Gastroesophageal sphincter (tissue), 4 donors: ENCODE measurements at places on chromosomes 5 and 9. TPM values are rescaled to one million over a fixed set of nuclear protein-coding genes. Genes with fewer than 3 reads are reported as not detected.

SPATA31E1 gene
- total RNA-seq = not detected

DNA sequence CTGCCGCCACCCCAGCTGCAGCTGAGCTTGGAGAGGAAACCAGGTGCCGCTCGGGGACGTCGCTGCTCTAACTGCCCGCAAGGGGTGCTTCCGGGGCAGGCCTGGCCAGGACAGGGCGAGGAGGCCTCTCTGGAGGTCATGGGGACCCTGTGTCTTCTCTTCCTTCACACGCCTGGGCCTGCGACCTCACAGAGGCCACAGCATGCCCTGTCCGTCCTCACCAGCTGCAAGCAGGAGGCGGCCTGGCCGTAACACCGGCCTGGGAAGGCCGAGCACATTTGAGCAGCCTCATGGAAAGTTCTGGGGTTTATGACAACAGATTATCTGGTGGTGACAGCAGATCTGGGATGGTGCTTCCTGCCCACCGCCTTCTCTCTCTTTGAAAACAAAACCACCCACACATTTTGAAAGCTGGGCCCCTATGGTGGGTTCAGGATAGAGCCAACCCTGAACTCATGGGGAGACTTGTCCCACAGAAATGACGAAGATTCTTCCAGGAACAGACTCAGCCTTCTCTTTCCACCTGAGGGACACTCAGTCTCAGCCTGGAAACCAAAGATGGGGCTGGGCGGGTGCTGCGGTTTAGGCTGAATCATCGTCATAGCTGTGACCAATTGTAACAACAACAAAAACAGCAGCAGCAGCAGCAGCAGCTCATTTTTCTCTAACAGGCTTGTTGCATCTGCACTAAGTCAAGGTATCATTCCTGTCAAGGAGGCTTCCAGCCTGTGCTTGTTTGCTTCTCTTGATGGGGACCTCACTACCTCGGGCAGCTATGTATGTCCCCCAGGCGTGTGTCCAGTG, 99.6 kb upstream of the RAPGEF1 start:
- no peak for ATAC-seq

DNA sequence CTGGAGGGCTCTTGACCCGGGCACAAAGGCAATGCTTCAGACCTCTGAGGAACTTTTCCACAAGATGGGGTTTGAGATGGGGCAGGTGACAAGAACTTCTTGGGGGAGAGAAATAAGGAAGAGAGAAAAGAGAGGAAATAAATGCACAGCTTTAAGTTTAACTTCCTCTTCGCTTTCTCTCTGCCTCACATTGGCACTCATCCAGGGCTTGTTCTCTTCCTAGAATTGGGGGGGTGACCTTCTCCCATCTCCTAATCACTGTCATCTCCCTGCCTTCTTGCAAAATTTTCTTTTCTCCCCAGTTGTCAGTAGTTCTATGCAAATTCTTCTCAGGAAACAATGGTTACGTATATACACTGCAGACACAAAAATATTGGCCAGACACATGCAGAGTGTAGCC, 19.1 kb upstream of the ADCY2 start:
- ATAC-seq = peak; percentile 19

DNA sequence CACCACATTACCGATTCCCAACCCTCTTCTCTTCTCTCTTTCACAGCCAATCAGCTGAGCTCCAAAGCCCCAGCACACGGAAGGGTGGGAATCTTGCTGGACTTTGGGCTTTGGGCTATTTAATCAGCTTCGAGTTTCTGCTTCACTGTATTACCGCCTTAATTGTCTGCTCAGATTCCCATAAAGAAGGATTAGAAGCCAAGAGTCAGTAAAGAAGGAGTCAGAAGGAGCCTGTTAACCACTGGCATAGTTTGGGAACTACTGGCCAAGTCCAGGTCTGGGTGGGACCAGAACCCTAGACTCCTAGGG, 4.4 kb downstream of the SPRY4 start:
- ATAC-seq = no peak

SNCB gene
- not detected for total RNA-seq

DEPDC1B gene
- 0.69 TPM for total RNA-seq

- no peak for ATAC-seq
Observed at GRCh38 chr5:176427971-176428370, 11.6 kb upstream of the CLTB start.

DNA sequence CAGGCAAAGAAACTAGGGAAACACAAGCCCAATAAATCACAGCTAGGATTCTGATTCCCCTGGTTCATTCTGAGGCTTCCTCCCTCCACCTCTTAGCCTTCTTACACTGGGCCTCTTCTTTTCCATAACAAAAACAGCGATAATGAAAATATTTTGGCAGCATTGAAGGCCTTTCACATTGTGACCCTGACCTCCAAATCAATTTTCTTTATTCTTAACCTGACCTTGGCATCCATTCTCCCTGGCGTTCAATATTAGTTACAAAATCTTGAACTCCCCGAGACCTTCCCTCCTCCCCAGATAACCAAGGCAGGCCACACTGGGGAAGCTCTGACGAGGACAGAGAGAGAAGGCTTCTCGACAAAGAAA, 399.9 kb downstream of the ZSWIM6 start:
- peak; percentile 13 for ATAC-seq

DNA sequence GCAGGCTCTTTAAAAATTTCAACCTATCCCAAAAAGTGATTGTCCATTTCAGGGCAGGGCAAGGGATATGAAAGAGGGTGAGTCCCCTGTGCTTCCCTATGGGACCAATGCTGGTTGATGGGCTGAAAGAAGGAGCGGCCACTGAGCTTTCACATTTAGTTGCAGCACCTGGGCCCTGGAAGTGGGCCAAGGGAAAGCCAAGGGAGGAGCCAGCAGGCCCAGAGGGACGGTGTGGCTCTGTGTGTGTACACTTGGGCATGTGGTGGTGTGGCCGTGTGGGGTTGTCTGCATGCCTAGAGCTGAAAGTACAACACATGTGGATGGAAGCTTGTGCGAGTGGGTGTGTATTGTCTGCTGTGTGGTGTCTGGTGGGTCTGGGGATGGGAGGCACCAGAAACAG, 14.0 kb upstream of the PSMD5 start:
- ATAC-seq = no peak

DNA sequence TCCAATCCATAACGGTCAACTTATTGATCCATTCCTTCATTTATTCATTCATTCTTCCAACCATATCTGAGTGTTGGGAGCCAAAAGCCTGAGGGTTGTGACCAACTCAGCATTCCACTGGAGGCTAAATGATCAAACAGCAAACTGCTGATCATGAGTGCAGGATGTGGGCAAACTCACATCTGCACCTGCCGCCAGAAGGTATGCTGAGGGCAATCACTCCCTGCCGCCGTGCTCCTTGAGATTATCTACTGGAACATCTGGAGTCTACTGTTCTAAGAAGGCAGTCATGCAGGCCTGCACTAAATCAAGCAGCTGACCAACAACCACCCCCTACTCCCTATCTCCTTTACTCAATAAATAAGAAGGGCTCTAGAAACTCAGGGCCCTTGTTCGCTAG, 184.0 kb downstream of the TTLL11 start:
- no peak for ATAC-seq

- peak; percentile 36 for ATAC-seq
Observed at GRCh38 chr9:107847978-107848964, 358.7 kb upstream of the KLF4 start.

DNA sequence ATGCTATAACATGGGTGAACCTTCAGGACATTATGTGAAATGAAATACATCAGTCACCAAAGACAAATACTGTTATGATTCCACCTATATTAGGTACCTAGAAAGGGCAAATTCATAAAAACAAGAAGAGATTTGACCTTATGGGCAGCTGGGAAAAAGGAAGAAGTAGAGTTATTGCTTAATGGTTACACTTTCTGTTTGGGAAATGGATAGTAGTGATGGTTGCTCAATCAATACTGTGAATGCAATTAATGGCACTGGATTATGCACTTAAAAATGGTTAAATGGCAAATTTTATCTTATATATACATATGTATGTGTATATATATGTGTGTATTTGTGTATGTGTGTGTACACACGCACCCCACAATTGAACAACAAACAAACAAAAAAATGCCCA, 15.2 kb downstream of the FKBP15 start:
- no peak for ATAC-seq

- no peak for ATAC-seq
Observed at GRCh38 chr5:32852535-32852934, 141.4 kb downstream of the NPR3 start.

ARL15 gene
- total RNA-seq = 10.6 TPM

GRCh38 chr9:7333719-7334118, 465.9 kb downstream of the DMAC1 start:
- no peak for ATAC-seq

GRCh38 chr9:113998114-113998513, 80.0 kb downstream of the AMBP start:
- ATAC-seq = no peak

ASS1 gene
- 94.9 TPM for total RNA-seq

- no peak for ATAC-seq
Observed at GRCh38 chr9:99173570-99174504, 47.9 kb downstream of the ALG2 start.

GRCh38 chr5:14218897-14219573, 75.9 kb downstream of the TRIO start:
- no peak for ATAC-seq

DNA sequence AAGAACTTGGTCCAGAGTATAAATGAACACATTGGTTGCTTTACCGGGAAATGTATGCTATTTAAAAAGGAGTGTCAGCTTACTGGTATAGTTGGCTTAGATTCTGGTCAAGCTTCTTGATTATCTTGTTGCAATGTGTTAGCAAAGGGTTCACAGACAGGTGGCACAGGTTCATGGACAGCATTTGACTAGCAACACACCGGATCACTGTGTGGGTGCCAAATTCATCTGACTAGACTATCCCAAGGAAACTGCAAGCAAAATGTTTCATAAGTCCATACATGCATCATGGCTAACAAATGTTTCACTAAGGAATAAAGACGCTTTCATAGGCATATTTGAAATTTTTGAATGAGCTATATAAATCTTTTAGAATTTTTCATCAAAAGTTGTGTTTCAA, 274.1 kb downstream of the PLK2 start:
- no peak for ATAC-seq

GRCh38 chr9:6132650-6133049, 83.0 kb upstream of the IL33 start:
- no peak for ATAC-seq

GRCh38 chr5:66169534-66169933, 25.4 kb downstream of the SREK1 start:
- no peak for ATAC-seq

TMEM171 gene
- total RNA-seq = not detected

GRCh38 chr9:19471737-19472648, 63.2 kb downstream of the ACER2 start:
- ATAC-seq = peak; percentile 63

DNA sequence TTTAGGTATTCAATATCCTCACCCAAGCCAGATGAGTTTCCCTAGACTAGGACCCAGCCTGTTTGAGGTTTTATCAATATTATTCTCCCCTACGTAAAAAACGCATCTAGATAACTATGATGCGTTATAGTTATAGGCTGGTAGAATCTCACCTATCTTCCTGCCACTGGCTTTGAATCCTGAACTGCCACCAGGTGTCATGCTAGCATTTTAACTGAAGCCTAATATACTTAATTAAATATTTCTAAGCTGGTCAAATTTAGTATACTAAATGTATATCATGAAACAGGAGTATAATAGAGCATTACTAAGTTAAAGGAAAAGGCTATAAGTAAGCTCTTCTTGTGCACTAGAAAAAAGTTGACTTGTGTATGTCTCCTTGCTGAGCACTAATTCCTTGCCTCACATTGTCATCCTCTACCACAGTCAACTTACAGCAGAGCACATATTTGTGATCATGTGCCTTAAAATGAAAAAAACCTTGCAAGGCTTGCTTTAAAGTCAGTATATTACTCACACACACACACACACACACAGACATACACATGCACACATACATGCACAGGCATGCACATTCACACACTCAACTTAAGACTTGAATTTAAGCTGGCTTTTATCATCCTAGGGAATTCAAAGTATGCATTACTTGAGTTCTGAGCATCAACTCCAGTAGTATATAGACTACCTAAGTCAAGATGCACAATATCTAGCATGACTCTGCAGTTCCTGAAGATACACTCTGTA, 303.4 kb downstream of the ADGRV1 start:
- no peak for ATAC-seq

GRCh38 chr5:125657936-125658335, 765.3 kb upstream of the GRAMD2B start:
- no peak for ATAC-seq

GRCh38 chr9:19137282-19137681, 10.0 kb upstream of the PLIN2 start:
- no peak for ATAC-seq

GRCh38 chr5:118620233-118620632, 368.1 kb downstream of the DTWD2 start:
- ATAC-seq = no peak

DNA sequence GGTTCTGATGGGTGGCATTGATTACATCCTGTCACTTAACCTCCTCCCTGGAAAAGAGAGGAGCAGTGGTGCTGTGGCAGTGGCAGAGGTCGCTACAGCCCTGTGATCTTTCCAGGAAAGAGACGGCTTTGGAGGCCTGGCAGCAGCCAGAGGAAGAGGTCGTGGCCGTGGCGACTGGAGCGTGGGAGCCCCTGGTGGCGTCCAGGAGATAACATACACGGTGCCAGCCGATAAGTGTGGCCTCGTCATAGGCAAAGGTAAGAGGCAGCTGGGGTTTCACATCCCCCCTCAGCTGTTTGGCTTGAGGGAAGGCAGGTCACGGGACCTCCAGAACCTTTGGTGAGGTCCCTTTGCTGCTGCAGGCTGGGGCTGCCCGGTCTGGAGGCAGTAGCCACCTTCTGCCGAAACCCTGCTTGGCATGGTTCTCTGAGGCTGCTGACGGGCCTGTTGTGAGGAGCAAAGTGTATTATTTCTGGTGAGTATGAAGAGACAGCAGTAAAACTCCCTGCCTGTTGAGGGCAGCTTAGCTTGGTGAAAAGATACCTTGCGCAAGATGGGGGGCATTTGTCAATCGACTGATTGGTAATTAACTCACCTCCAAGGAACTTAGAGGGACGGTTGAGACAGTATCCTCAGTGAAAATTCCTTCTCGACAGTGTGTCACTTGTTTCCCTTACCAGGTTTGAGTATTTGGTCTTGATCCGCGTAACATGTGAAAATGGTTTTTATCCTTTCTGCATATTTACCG, 38.0 kb upstream of the PRDM12 start:
- no peak for ATAC-seq

- no peak for ATAC-seq
Observed at GRCh38 chr5:39446231-39446630, 21.5 kb upstream of the DAB2 start.

- ATAC-seq = no peak
Observed at GRCh38 chr5:137347865-137348264, 151.3 kb downstream of the SPOCK1 start.

GRCh38 chr5:62192958-62193357, 113.0 kb upstream of the KIF2A start:
- ATAC-seq = no peak

SLC34A3 gene
- total RNA-seq = not detected
